ENCODE measurements at places on chromosomes 16 and 17.

GRCh38 chr16:86965840-86966550 is 351.2 kb downstream of the C16orf95 start:
- no peak for DNase-seq

- DNase-seq: no peak
Measured at GRCh38 chr16:52174168-52174567, 372.8 kb downstream of the TOX3 start.

GRCh38 chr16:47731252-47731651 is 270.1 kb downstream of the PHKB start:
- no peak for DNase-seq

GRCh38 chr17:30443721-30444120 is 33.5 kb upstream of the GOSR1 start:
- no peak for DNase-seq

GRCh38 chr17:6910987-6911603 is 79.6 kb upstream of the TEKT1 start:
- no peak for DNase-seq

All from esophagus squamous epithelium (tissue), 5 donors.